Activated naive CD4-positive, alpha-beta T cell treated with Interleukin-2 at 50 U/mL for 16 hours (primary cell): ENCODE measurements at places on chromosomes 6 and 20.

GRCh38 chr6:40796260-40797221 is 209.4 kb upstream of the LRFN2 start:
- DNase-seq = no peak

GRCh38 chr20:35004749-35005462 is 49.2 kb downstream of the MYH7B start:
- DNase-seq = no peak

- no peak for DNase-seq
Measured at GRCh38 chr6:119207971-119208725, 129.7 kb upstream of the FAM184A start.

- DNase-seq = no peak
Measured at GRCh38 chr20:53360852-53361251, 232.8 kb downstream of the ZNF217 start.

DNA sequence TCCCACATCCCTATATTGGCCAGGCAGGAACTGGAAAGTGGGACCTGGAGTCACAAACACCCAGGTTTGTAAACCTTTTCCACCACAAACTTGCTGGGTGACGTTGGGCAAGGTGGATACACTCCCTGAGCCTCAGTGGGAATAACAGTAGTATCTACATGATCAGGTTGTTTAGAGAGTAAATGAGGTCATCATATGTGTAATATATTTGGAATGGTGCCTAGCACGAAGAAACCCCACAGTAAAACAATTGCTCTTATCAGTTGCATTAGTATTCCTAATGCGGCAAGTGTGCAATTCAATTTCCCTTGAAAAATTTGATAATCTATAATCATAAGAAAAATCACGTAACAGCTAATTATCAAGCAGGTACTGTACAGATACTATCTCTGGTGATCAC is 51.9 kb downstream of the HIVEP2 start:
- DNase-seq = no peak
